ENCODE measurements at places on chromosomes 4 and X.

DNA sequence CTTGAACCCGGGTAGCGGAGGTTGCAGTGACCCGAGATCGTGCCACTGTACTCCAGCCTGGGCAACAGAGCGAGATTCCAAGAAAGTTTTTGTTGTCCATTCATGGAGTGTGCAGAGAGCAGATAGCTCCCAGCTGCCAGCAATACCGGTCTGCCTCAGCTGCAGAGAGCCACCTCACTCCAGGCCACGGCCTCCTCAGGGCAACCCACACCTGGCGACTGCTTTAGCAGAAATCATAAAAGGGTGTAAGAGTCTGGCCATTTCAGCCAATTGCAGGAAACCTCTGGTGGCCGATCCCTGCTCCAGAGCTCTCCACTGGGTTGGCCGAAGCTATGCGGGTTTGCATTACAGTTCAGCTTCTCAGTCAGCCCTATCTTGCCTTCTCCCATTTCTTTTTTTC is 227.4 kb upstream of the BCOR start:
- DNase-seq, result no peak

- no peak for DNase-seq
Observed at GRCh38 chr4:155008389-155008788, 200.0 kb upstream of the NPY2R start.

DNA sequence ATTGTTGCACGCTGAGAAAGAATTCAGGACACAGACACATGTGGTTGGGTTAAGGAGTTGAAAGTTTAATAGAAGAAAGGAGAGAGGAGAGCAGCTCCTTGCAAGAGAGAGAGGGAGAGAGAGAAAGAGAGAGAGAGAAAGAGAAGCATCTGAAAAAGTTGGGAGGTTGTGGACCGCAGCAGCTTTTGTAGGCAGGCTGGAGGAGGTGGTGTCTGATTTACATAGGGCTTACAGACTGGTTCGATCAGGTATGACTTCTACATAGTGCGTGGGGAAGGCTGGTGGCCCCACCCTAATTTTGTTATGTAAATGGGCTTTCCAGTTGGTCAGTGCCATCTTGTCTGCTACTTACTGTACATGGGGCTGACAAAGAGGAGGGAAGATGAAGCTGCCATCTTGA is 27.5 kb upstream of the GYG2 start:
- DNase-seq, result no peak

DNA sequence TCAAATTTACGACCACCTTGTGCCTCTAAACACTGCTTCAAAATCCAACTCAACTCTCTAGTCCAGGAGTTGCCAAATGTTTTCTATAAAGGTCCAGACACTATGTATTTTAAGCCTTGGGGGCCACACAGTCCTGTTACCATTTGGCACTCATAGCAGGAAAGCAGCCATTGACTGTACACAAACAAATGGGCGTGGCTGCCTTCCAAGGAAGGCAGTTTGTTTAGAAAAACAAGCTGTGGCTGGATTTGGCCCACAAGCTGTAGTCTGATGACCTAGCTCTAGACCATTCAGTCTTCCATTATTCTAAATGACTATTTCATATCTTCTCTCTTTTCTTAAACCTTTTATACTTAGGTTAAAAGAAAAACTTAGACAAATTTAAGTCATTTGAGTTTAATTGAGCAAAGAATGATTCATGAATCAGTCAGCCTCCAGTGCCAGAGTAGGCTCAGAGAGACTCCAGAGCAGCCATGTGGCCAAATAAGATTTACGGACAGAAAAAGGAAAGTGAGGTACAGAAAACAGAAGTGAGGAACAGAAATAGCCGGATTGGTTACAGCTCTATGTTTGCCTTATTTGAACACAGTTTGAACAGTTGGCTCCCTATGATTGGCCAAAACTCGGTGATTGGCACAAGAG is 825.8 kb upstream of the LCORL start:
- DNase-seq, result no peak

- no peak for DNase-seq
Observed at GRCh38 chr4:174056959-174057358, 226.5 kb downstream of the FBXO8 start.

- DNase-seq, result peak; percentile 1
Observed at GRCh38 chr4:171846232-171846631, 33.0 kb downstream of the GALNTL6 start.

DNA sequence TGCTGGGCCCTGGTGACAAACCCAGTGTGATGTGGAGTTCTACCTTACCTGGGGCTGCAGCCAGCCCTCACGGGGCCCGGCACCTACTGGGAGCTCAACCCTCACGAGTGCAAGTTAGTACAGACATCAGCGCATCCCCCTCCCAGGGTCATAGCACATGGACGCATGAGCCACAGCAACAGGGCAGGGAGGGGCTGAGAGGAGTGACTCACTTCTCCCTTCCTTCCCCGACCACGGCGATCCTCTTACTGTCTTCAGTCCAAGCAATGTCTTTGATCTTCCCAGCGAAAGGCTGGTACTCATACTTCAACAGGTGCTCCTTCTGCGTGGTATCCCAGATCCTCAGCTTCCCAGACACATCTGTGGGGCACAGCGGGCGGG is 17.8 kb downstream of the WDR1 start:
- DNase-seq, result peak; percentile 57

DNA sequence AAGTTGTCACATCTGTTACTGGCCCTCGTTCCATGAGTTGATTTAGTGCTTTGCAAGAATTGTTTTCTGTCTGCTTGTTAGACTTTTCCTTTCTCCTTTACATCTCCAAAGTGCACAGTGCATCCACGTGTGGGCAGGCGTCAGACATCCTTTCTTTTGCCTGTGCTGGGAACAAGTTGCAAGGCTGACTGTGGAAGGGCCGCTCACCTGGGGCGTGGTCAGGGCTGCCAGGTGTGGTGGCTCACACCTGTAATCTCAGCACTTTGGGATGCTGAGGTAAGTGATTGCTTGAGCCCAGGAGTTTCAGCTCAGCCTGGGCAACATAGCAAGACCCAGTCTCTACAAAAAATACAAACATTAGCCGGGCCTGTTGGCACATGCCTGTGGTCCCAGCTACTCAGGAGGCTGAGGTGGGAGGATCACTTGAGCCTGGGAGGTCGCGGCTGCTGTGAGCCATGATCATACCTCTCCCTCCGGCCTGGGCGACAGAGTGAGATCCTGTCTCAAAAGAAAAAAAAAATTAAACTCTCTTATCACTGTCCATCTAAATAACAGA is 46.2 kb downstream of the RGS12 start:
- no peak for DNase-seq

DNA sequence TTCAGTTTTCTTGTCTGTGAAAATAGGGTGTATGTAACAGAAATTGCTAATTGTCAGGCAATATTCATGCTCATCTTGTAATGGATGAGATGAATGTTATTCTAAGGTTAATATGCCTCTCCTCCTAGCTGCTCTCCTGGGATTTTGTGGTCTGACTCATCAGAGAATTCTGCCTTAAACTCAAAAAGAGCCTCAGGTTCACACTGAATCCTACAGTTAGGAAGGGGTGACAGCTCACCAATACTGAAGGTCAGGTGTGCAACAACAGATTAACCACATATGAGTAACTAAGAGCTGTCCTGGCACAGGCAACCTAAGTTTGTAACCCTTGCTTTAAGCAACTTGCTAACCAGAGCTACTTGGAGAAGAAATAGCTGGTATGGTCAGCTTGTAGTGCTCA is 197.7 kb downstream of the SPATA18 start:
- DNase-seq, result no peak

- DNase-seq, result peak; percentile 8
Observed at GRCh38 chr4:89708903-89709421, 128.0 kb downstream of the SNCA start.

DNA sequence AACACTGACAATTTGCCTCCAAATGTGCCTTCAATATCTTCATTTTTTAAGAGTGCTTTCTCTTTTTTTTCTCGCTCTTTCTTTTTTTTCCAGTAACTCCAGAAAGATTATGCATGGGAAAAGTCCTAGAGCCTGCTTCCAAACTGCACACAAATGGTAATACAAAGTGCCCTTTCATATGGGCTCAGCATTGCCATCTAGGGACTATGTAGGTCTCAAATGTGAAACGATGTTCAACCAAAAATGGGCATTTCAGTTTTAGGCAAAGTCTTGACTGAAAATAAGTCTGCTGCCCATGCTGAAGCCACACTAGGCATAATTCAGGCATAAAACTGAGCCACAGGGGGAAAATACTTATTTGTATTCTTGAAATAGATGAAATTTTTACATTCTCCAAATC is 65.6 kb downstream of the SYNPO2 start:
- DNase-seq, result peak; percentile 43

- DNase-seq, result peak; percentile 67
Observed at GRCh38 chr4:176443117-176443516, 123.4 kb downstream of the SPCS3 start.

DNA sequence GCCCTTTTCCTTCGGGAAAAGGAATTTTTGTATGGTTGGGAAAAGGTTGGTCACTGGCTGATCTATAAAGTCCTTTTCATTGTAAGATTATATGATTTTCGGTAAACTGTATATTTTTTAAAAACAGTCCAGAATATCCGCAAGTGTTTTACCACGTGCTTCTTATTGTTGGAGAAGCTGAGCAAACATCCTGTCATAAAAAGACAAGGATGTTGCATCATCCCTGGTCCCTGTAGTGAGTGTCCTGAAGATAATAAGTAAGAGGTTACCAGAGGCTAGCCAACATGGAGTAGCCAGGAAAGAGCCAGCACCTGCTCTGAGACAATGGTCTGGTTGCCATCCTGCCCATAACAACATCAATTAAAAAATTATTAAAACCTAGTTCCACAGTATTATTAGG is 5.1 kb downstream of the CXCL9 start:
- no peak for DNase-seq
